ENCODE measurements at places on chromosomes 5 and 9.

DNA sequence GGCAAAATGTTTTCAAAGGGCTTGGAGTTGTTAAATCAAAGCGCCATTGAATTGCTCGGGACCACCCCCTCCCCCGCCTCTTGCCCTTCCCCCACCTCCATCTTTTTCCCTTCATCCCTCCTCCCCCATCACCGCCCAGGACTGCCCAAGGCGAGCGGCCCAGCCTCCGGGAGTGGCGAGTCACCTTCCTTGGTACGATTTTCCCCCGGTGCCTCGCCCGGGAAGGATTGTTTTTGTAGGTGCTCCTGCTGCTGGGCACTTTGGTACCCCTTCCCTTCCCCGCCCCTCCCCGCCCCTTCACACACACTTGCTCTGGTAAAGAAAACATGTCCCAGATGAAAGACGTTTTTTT is 61.2 kb downstream of the TMEM174 start:
- DNase-seq, result no peak

DNA sequence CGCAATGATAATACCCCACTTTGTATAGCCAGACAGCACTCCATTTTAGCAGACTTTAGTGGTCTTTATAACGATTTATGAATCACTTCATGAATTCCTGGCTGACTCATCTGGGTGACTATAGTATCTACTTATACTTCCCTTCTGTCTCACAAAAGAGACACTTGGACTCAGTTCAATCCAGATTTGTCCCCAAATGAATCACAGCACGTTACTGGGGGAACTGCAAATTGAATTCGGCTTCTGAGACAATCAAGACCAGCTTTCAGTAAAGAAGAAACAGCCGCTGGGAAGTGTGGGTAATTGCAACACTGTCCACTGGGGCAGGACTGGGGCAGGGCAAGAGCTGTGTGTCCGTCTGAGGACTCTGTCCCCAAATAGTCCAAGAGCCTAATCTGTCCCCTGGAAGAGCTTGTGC is 337.3 kb upstream of the RFX3 start:
- DNase-seq, result no peak

DNA sequence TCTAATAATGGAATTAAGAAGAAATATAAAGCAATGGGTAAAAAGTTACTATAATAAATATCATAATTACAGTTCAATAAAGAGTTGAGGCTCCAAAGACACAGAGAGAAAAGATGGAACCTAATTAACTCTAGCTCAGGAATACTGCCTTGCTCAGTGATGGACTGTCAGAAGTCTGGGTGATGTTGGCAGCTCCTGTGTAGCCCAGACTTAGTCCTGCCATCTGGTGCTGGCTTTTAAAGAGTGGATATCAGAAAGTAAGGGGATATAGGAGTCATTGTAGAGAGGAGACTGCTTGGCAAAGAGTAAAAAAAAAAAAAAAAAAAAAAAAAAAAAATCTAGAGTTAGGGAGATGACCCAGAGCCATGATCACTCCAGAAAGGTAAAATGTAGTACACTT is 551.9 kb upstream of the DMAC1 start:
- no peak for DNase-seq

- no peak for DNase-seq
These were observed 240.9 kb upstream of the TBCA start for GRCh38 chr5:78016863-78017529.

DNA sequence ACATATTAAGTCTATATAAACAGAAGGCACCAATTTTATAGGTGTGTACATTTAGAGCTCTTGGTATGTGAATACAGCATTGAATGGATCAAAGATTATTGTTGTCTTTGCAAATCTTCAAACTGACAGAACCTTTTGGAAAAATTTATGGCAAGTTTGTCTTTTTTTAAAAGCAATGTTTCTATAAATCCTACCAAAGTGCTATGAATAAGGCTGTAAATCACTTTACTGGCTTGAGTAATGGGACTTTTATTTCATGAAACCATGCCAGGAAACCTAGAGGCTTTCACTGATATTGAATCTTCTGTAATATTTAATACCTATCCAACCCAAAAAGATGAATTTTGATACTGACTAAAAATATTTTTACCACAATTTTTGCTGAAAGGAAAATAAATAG is 7.4 kb upstream of the DAPK1 start:
- no peak for DNase-seq

DNA sequence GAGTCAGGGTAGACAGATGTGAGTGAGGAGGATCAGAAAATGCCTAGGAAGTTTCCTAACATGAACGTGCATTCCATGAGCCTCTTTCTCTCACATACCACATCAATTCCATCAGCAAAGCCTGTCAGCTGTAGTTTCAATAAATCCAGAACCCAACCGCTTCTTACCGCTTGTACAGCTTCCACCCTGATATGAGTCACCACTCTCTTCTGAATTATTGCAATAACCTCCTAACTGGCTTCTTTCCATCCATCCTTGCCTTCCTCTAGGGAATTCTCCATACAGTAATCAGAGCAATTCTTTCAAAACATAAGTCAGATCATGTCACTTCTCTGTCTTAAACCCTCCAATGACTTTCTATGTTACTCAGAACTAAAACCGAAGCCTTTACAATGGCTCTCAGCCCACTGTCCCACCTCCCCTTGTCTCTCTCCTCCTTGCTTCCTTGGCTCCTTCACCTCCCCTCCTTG is 8.1 kb upstream of the RAD23B start:
- no peak for DNase-seq

- peak; percentile 79 for DNase-seq
These were observed 141.9 kb downstream of the PBX3 start for GRCh38 chr9:125889112-125889475.

GRCh38 chr5:58773744-58774441 is 191.0 kb downstream of the RAB3C start:
- no peak for DNase-seq

GRCh38 chr5:132747616-132748440 is 602 bp downstream of the CCNI2 start:
- DNase-seq, result no peak

- peak; percentile 73 for DNase-seq
These were observed at the start of gene SPIN1 for GRCh38 chr9:88388203-88388885. Gene SPIN1, plus strand, starts transcription at chr9:88388444. Its CDS starts 38,096 bp downstream, at chr9:88426540.
